IPS DF 6.9 (cell line): ENCODE measurements at places on chromosomes 3 and 15.

DNA sequence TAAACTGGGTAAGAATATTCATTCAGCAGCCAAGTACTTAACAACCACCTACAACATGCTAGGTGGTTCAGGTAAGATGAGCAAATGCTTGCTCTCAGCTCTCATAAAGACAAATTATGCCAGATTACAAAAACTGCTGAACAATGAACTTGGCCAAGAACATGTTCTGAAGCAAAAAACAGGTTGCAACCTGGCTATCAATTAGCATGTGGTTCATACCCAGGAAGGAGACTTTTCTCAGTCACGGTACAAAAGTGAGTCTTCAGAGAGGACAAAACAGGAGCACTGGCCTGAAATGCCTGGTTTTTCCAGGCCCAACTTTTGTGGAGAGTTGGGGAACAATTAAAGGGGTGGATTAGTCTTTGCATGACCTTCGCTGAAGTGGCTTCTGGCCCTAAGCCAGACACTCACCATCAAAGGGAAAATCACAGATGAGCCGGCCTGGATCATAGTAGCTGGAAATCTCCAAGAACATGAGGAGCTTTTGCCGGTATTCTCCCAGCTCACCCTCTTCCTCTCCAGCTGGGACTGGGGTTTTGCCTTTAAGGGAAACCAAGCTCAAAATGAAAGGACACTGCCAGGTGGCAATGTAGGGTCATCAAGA is 7.6 kb upstream of the PLA2G4F start:
- no peak for DNase-seq

DNA sequence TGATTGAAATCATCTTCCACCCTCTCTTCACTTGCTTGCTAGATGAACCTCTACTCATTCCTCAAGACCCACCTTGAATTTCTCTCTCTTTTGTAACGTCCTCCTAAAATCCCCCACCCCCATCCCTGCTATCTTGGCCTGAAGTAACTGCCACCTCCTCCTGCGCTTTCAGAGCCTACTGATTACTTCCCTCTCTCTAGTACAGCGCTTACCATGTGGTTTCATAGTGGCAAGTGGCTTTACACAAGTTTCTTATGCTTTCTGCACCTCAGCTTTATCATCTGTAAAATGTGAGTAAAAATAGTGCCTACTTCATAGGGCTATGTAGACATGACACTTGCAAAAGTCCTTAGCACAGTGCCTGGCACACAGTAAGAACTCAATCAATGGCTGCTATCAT is 28.7 kb upstream of the DAZL start:
- no peak for DNase-seq

DNA sequence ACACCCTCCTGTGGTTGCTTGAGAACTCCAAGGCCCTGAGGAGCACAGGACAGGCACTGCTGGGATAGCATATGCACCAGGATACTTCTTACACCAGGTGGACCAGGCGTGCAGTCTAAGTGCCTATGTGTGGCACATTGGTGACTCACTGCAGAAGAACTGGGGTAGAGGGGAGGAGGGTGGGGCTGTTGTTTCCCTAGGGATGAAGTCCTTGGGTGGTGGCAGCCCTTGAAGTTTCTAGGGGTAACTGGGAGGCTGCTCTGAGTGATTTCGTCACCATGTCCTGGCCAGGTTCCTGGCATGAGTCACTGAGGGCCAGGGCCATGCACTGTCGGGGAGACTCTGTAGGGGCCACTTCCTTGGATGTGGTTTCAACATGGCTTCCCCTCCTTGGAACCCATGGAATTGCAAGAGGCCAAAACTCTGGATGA is 15.9 kb downstream of the MYZAP start:
- DNase-seq, result no peak

DNA sequence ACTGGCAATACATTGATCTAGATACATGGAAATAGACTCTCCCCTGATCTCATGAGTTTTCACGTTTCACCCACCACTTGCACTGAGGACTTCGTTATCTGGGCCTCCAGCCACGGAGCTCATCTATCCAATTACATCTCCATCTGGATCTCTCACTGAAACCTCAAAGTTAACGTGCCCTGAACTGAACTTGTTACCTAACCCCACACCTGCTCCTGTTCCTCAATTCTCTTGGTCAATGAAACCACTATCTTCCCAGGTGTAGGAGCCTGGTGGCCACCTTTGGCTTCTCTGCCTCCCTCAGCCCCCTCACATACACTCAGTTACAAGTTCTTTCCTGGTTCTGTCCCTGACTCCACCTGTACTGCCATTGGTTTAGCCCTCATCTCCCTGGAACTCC is 9.7 kb downstream of the DGKG start:
- DNase-seq, result no peak

GRCh38 chr3:67846166-67846565 is 191.8 kb upstream of the SUCLG2 start:
- no peak for DNase-seq
